ENCODE measurements at places on chromosomes 5 and 9.
A peak's percentile ranks its signal among the peaks of the same experiment; 100 is the strongest.

- DNase-seq: no peak
Observed at GRCh38 chr9:109812818-109813281, 32.9 kb downstream of the PALM2AKAP2 start.

DNA sequence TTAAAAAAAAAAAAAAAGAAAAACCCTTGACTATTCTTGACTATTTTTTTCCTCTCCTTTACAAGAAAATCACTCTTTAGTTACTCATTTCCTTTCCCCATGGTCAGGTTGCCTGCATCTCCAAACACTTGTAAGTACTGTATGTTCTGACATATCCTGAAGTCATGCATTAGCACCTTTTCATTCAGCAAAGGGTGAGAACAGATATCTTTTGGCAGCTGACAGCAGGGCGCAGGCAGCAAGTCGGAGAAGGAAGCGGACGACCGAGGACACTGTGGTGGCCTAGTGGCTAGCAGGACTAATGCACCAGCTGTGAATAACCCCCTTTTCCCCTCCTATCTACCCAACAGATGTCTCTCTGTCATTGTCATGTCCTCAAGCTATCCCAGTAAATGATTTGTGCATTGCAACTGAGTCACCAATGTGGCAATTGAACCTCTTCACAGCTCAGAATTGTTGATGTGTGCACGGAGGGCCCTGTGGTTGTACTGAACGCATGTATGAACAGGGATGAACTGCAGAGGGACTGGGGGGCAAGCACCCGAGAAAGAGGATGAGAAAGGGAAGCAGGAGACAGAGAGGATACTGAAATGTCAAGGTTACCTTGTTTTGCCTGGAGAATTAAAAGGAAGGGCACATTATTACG, 996.0 kb upstream of the ARRDC3 start:
- no peak for DNase-seq

DNA sequence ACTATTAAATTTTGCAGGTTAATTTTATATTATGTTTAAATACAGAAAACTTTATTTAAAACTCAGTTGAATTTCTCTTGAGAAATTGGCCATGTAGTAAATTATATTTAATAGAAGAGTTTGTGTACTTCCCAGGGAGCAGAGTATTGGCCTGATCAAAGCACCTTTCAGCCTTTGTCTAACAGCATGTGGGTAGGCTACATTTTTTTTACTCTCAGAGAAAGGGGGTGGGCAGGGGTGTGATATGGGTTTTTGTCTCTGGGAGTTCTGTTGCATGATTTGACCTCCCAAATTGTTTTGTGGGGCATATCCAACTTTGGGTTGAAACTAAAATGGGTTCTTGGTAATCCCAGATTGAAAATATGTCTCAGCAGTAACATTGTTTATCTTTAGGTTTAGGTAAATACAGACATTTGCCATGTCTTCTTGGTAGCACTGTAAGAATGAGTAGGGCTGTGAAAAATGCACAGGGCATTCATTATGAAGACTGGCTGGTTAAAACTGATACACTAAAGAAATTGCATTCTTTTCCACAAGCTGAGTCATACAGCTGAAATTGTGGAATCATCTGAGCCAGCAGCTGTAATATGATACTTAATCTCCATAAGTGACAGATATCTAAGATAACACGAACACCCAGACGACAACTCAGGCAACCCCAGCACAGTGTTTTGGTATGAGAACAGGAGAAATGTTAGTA, 75.4 kb upstream of the CDKN2B start:
- DNase-seq: no peak

DNA sequence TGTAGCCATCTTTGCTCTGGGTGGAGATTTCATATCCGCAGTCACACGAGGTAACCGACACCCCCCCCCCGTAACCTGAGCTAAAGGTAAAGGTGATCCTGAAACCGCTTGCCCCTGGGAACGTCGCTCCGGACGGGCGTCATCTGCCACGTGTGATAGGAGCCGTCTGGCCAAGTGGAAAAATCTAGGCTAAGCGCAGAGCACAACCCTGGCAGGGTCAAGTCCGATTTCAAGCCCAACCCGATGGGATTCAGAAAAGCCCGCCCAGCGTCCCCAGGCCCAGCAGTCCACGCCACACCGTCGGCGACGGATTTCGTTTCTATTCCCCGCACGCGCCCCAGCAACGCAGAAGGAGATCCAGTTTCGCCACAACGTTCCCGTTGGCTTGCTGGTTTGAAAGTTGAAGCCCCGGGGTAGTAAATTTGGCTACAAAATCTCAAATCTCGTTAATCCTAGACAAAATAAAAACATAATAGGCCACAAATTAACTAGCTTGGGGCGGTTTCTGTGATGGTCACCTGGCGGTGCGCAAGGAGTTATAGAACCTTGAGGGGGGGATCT, 32.4 kb upstream of the NFIB start:
- no peak for DNase-seq

GRCh38 chr5:10726179-10726912, 34.7 kb downstream of the DAP start:
- DNase-seq: no peak

GRCh38 chr9:105053209-105053652, 125.3 kb upstream of the ABCA1 start:
- DNase-seq: peak; percentile 60
